ENCODE measurements at places on chromosomes 11 and 22.

- peak; percentile 29 for DNase-seq
Observed at GRCh38 chr11:16356057-16356760, at the start of gene SOX6. TSS of gene SOX6 (minus strand) at chr11:16356546. CDS start at chr11:16341248, 15,298 bp downstream.

GRCh38 chr11:69948256-69949141, 129.3 kb upstream of the FGF3 start:
- DNase-seq = peak; percentile 87

DNA sequence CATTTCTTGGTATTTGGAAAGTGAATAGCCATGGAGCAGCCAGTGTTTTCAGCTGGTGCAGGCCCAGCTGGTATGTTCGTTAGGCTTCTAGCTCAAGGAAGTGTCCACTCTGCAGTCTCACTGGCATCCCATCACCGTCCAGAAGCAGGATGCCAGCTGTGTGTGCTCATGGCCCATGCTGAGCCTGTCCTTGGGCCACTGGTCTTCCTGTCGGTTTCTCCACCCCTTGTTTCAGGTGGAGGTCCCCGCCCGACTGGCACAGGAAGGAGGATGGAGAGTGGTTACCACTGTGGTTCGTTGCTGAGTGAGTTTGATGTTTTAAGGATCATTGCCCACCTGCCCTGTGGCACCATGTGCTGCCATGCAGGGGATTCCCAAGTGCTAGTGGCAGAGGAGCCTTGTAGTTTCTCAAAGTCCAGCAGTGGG, 63.7 kb downstream of the MED15 start:
- DNase-seq = no peak

- no peak for DNase-seq
Observed at GRCh38 chr11:15640318-15640717, 525.6 kb downstream of the INSC start.
